Stimulated activated CD4-positive, alpha-beta T cell treated with anti-CD3 and anti-CD28 coated beads, Interleukin-15, amount 100 ng/mL, for 1 hour (primary cell): ENCODE measurements at places on chromosomes 16 and 17.

GRCh38 chr16:62272035-62272434 lies 235.8 kb upstream of the CDH8 start:
- no peak for DNase-seq

GRCh38 chr16:11328172-11329070 lies 16.8 kb upstream of the RMI2 start:
- DNase-seq: no peak

- DNase-seq: no peak
Observed at GRCh38 chr17:65780111-65780510, 218.7 kb upstream of the AXIN2 start.

- DNase-seq: no peak
Observed at GRCh38 chr16:84266451-84266850, 26.6 kb upstream of the KCNG4 start.

- DNase-seq: no peak
Observed at GRCh38 chr17:65511316-65511715, 50.1 kb downstream of the AXIN2 start.

DNA sequence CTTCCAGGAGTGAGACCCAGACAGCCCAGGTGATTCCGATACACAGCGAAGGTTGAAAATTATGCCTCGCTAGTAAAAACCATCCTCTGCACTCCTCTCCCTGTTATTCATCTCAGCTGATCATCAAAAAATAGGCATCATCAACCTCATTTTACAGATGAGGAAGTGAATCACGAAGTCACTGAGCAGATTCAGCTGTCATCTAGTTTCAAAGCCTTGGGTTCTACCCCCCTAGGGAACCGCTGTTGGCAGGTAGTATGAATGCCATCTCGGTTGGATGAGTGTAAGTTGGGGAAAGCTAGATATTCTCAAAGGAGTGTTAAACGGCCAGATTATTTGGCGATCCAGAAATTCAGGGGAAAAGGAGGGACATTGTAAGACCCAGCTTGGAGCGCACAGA lies 2.0 kb downstream of the CRYM start:
- DNase-seq: no peak

DNA sequence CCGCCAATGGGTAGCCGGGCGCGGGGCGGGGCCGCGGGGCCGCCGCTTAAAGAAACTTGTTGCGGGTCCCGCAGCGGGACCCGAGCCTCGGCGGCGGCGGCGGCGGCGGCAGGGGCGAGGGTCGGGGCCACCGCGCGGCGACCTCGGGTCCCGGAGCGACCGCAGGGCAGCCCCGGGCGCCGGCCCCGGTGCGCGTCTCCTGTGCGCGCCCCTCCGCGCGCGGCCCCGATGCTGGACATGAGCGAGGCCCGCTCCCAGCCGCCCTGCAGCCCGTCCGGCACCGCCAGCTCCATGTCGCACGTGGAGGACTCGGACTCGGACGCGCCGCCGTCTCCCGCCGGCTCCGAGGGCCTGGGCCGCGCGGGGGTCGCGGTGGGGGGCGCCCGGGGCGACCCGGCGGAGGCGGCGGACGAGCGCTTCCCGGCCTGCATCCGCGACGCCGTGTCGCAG lies at the start of gene SOX8:
TSS of gene SOX8 (plus strand) at position 76 of the 450 bp plus-strand sequence. CDS start at position 229, 153 bp downstream.
- no peak for DNase-seq

DNA sequence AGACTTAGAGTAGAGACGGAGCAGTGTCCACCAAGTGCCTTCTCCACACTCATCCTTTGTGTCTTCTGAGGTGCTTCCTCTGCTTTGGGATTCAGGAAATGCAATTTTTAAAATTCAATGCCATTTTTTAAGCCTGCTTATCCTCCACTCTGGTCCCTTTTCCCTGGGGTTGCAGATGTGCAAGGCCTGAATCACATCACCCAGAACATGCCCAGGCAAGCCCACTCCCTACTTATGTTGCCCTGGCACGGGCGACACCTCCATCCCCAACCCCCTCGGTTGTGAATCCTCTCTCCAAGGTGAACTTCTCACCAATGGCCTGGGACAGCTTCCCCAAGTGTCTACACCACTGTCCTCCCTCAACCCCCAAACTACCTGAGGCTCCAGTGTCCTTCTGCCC lies 116.2 kb downstream of the C17orf67 start:
- no peak for DNase-seq

DNA sequence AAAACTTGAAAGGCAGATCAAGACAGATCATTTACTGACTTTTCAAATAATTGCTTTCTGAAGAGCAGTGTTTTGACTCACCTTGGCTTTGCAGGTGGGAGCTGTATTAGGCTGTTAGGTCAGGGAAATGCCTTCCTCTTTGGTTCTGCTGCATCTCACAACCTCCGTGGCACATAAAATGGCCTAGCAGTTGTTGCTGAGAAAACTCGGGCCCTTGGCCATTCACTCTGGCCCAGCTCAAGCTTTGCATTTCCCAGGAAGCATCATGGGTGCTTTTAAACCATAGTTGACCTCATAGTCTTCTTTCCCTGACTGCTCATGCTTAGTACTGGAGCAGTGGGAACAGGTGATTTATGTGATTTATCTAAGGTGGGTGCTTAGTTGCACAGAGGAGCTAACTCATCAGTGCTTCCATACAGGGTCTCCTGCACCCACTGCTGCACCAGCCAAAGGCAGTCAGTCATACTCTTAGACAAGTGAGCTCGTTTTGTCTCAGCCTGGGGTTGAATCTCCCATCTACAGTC lies 83.6 kb downstream of the KSR1 start:
- no peak for DNase-seq

GRCh38 chr17:35489944-35490343 lies 41.4 kb upstream of the SLFN13 start:
- no peak for DNase-seq
